ENCODE measurements at places on chromosomes 6 and 20.

- no peak for DNase-seq
Measured at GRCh38 chr6:138896104-138896756, 91.8 kb downstream of the REPS1 start.

GRCh38 chr6:164296411-164296810, 881.9 kb downstream of the QKI start:
- DNase-seq: no peak

DNA sequence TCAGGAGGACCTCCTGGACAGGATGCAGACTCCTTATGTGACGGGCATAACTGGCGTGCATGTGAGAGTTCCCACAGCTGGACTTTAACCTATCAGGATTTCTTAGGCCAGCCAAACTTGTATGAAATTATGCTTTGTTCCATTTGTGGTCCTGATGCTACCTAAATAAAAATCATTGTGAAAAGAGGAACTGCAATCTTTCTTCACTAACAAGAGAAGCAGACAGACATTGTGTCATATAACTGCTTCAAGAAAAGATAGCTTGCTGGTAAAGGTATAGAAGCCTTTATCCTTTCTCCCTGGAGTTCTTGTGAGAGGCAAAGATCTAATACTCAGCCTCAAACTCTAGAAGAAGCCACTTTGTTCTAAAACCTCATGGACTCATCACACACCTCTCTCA, 87.5 kb upstream of the ENPP5 start:
- DNase-seq: no peak

- no peak for DNase-seq
Measured at GRCh38 chr6:39294899-39295298, 19.3 kb downstream of the KCNK17 start.
